Hypothalamus (tissue), 51 donors: ENCODE measurements at places on chromosomes 1 and 21.

DNA sequence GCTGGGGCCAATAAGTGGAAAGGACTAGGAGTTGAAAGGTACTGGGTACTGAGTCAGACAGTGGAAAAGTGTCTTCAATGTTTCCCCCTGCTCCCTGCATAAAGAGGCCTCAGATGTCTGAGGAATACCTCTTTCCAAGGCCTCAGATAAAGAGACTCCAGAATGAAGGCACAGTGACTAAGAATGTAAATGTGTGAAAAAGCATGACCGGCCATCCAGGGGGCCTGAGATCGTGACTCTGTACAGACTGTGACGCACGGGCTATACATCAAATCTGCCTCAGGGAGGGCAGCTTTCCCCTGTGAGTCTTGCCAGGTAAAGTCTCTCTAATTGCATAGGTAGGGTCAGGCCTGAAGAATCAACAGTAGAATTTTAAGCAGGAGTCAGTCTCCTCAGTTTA is 1690.5 kb downstream of the KCNT2 start:
- no peak for DNase-seq

- DNase-seq = no peak
Observed at GRCh38 chr1:178531887-178532286, 19.0 kb downstream of the TEX35 start.

- DNase-seq = no peak
Observed at GRCh38 chr1:51641096-51641495, 24.2 kb downstream of the OSBPL9 start.

DNA sequence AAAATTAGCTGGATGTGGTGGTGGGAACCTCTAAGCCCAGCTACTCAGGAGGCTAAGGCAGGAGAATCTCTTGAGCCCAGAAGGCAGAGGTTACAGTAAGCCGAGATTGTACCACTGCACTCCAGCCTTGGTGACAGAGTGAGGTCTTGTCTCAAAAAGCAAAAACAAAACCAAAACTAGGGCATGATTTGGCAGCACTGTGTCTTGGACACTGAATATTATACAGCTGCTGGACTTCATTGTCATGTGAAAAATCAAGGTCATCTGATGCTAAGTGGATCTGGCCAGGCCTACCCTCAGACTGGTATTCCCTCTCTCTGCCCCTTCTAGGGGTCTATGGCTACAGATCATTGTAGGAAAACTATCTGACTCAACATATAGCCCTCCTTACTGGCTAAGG is 55.2 kb upstream of the MRPS6 start:
- DNase-seq = no peak

GRCh38 chr1:206010060-206010459 is 6.9 kb upstream of the RAB7B start:
- DNase-seq = no peak

GRCh38 chr1:203539831-203540546 is 46.0 kb downstream of the OPTC start:
- DNase-seq = no peak
